ENCODE measurements at places on chromosomes 1 and 21.

DNA sequence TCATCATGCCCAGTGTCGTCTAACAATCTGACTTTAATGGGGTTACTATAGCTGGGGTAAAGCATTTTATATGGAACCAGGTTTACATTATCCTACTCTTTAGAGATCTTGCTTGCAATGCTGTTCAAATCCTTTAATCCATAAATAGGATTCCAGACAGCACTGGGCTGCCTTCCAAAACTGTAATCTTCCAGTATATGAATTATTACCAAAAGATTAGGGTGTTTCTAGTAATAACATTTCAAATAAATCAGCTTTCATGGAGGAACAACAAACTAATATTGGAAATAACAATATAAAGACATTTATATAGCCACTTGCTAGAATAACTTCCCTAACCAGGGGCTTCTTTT lies 88.6 kb upstream of the PLXNA2 start:
- DNase-seq, result no peak

GRCh38 chr1:63936276-63936675 lies 162.5 kb downstream of the ROR1 start:
- no peak for DNase-seq

DNA sequence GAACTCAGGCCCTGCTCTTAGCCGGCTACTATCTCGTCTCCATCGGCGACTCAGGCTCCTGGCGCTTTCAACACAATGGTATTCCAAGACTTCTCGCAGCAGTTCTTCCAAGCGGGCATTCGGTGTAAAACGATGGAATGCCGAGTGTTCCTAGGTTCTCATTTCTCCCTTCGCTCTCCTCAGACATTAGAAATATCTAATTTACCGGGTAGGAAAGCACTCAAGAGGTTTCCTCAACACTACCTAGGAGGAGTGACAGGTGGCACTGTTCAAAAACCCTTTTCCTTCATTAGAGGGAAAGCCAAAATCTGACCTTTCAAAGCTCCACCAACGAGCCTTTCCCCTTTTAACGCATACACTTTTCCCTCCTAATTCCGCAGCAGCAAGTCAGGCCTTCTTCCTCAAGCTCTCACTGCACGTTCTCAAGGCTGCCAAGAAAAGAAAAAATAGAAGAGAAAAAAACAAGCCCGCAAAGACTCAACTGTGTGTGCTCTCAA lies 601 bp downstream of the UBE2G2 start:
- no peak for DNase-seq

DNA sequence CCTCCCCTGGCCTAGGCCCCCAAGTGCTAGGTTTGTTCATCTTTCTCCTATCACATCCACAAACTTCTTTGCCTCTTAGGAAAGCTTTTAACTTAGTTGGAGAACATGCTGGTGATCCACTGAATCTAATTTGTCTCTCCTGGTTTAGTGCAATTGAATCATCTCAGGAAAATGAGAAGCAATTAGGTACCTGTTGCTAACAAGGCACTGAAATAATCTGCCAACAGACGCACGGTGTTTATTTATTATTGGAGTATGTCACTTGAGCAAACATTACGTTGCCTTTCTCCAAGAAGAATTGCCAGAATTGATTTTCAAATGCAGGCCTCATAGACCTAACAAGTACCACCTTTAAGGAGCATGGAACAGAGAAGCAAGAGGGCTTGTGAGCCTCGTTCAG lies 309.4 kb downstream of the NFIA start:
- DNase-seq, result no peak

DNA sequence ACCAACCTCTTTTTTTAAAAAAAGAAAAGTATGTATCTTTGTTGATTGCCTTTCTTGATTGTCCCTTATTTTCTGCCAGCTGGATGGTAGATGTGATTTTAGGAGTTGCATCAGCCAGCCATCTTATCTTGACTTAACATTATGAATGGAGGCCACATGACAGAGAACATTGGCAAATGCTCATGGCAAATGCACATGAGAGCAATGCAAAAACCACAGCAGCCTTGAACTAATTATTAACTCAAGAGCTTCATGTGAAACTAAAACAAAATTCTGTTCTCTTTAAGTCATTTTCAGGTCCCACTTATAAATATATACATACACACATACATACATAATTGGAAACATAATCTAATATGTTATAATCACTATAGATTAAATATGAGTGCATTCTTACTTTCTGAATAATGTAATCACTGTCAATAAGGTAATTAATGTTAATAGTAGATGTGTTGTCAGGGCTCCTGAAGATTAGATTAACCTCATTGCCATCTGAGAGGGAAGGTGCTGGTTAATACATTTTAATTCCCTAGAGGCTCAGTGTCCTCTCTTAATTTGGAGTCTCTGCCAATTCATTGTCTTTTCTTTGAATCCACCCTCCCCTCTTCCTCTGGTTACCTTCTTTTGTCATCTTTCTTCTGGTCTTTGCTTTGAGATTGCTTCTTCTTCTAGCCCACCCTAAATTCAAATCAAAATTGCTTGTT lies 962.2 kb downstream of the ADGRL2 start:
- no peak for DNase-seq

- DNase-seq, result no peak
Observed at GRCh38 chr1:17597651-17598050, 58.2 kb downstream of the ARHGEF10L start.

GRCh38 chr1:29532285-29532684 lies 296.0 kb downstream of the PTPRU start:
- DNase-seq, result no peak

DNA sequence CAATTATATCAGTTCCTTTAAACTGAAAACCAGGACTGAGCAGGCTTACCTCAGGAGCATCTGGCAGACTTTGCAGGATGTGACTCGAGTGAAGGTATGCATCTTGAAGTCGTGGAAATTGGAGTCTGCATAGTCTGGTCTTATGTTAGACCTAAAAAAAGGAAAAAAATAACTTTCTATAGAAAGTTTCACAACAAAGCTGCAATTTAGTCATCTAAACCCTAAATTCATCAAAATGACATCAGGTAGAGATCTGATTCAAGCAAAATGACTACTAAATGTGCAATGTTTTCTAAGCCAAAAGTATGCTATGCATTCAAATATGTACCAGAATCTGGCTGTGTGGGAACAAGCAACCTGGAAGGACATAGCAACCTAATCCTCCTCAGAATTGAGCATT lies 260.1 kb downstream of the VAV3 start:
- no peak for DNase-seq

- no peak for DNase-seq
Observed at GRCh38 chr1:205629751-205630150, 2.1 kb downstream of the ELK4 start.

DNA sequence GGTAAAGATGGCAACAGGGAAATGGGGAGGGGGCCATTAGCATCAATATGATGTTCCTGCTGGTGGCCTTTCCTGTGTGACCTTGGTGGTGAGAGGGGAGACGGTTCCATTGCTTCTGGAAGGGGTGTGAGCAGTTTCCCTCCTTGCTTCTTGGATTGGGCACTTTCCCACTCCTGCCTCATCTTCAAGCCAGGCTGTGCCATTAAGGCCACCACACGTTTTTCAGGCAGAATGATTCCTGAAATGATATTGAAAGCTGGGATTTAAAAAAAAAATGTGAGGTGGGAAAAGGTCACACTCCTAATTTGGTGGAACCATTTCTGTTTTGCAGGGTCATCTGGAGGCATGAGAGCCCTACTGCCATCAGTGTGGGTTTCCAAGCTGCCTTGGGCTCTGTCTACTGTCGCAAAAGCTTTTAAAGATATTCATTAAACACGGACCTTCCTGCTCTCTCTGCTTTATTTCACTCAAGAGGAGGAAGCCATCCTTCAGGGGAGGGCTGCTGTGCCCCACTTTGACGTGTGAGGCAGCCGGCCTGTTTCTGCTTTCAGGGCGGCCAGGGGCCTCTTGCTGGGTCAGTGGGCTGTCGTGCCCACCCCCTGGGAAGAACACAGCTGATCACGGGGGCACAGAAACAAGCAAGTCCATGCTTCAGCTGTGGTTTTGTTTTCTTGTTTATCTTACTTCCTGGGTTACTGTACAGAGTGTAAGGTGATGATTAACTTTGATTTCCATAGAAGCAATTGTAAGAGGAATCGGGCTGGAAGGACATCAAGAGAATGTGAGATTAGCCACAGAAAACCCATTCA lies 8.0 kb downstream of the RIIAD1 start:
- no peak for DNase-seq

DNA sequence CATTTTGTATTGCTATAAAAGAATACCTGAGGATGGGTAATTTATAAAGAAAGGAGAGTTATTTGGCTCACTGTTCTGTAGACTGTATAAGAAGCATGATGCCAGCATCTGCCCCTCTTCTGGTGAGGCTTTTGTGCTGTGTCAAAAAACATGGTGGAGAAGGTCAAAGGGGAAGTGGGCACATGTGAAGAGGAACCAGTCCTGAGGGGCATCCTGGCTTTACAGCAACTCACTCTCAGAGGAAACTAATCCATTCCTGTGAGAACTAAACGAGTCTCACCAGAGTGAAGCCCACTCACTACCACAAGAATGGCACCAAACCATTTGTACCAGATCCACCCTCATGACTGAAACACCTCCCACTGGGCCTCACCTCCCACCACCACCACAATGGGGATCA lies 18.8 kb upstream of the SELP start:
- DNase-seq, result no peak

GRCh38 chr1:226310245-226310540 lies 1.2 kb upstream of the LIN9 start:
- DNase-seq, result no peak

Measured in stimulated activated CD8-positive, alpha-beta memory T cell treated with anti-CD3 and anti-CD28 coated beads, Interleukin-4, amount 100 ng/mL, for 24 hours (primary cell).